Panc1 (cell line): ENCODE measurements at places on chromosomes 2 and 18.

GRCh38 chr2:31957354-31958139, 53.3 kb downstream of the MEMO1 start:
- DNase-seq: no peak

- DNase-seq: no peak
These were observed 81.2 kb downstream of the PLCL1 start for GRCh38 chr2:197885587-197885986.

- no peak for DNase-seq
These were observed 32.1 kb upstream of the SP3 start for GRCh38 chr2:173997269-173997668.

DNA sequence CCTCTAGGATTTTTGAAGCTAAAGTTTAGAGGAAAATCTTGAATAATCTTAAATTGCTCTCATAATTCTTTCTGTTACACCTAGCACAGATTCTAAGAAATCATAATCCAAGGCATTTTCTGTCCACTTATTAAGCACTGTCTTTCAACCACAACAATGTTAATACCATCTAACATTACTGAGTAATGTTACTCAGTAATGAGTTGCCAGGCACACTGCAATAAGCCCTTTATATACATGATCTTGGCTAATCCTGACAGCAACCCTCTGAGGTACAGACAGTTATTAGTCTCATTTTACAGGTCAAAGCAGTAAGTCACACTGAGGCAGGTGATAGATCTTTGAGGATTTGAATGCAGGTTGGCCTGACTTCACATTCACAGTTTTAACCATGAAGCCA, 291.9 kb downstream of the ALK start:
- DNase-seq: no peak

GRCh38 chr2:128799730-128800129, 481.1 kb upstream of the HS6ST1 start:
- DNase-seq: no peak
